T-helper 2 cell treated with Interferon-gamma antibody and Interleukin-4, amounts not matched to agents 100 ng/mL and 5 ng/mL, for 36 hours (primary cell): ENCODE measurements at places on chromosomes 3 and 15. TPM values are rescaled to one million over a fixed set of nuclear protein-coding genes. Genes with fewer than 3 reads are reported as not detected.

TP63 gene
- total RNA-seq = 2.9 TPM in 2 replicates

GOLGA8G gene
- total RNA-seq = 0.05 TPM in 1 of 2 replicates, not detected in the other

SCN5A gene
- total RNA-seq = 0.02 TPM in 1 of 2 replicates, not detected in the other

CLDN18 gene
- total RNA-seq = not detected in 2 replicates

KIF23 gene
- 55.3 and 59.9 TPM in 2 replicates for total RNA-seq

LRRC34 gene
- 4.5 and 5.1 TPM in 2 replicates for total RNA-seq

GRM7 gene
- not detected in 2 replicates for total RNA-seq

GOLGA6L7 gene
- total RNA-seq = not detected in 2 replicates

BNC1 gene
- not detected in 2 replicates for total RNA-seq

HSPBAP1 gene
- 7.8 and 8.2 TPM in 2 replicates for total RNA-seq

TERC gene
- total RNA-seq = 2.7 and 4.1 TPM in 2 replicates

IGF2BP2 gene
- 0.07 TPM in 1 of 2 replicates, not detected in the other for total RNA-seq

TMEM40 gene
- total RNA-seq = not detected in 2 replicates

CHRFAM7A gene
- total RNA-seq = 2.3 TPM in 1 of 2 replicates, not detected in the other

EHHADH gene
- total RNA-seq = 3.3 and 3.8 TPM in 2 replicates
